ENCODE measurements at places on chromosomes 5 and 9.

- no peaks in the 10 kb centered on the region for H3K4me1 ChIP-seq
- no peaks in the 10 kb centered on the region for H3K36me3 ChIP-seq
- no peak overlapping the region for H3K27ac ChIP-seq
- H3K4me3 ChIP-seq = no peak overlapping the region
- no peak for DNase-seq
Measured at GRCh38 chr9:2645569-2645968, 24.0 kb downstream of the VLDLR start.

DNA sequence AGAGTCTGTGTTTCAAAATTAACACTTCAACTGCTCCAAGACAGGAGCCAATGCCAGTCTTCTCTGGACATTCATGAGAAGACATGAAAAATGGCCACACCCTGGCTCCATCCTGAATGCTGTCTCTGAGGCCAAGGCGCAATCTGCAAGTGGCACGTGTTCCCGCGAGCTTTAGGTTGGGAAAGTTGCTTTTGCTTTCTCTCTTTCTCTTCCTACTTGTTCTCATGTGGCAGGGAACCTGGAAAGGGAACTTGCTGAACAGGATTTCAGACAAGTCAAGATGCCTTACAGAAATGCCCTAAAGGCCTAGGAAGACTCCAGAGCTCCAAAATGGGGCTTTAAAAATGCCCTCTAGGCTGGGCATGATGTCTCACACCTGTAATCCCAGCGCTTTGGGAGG, 91.9 kb upstream of the OTULINL start:
- no peaks in the 10 kb centered on the region for H3K27me3 ChIP-seq
- no peaks in the 10 kb centered on the region for H3K4me1 ChIP-seq
- peaks cover 98% of the 10 kb centered on the region for H3K36me3 ChIP-seq
- H3K4me3 ChIP-seq = no peak overlapping the region
- no peak for DNase-seq
- peak overlapping the region; percentile 40 for H3K27ac ChIP-seq

- peaks cover 56% of the 10 kb centered on the region for H3K4me1 ChIP-seq
- H3K27ac ChIP-seq = no peak overlapping the region
- H3K36me3 ChIP-seq = no peaks in the 10 kb centered on the region
Measured at GRCh38 chr9:97506306-97506705, 4.8 kb downstream of the TMOD1 start.

DNA sequence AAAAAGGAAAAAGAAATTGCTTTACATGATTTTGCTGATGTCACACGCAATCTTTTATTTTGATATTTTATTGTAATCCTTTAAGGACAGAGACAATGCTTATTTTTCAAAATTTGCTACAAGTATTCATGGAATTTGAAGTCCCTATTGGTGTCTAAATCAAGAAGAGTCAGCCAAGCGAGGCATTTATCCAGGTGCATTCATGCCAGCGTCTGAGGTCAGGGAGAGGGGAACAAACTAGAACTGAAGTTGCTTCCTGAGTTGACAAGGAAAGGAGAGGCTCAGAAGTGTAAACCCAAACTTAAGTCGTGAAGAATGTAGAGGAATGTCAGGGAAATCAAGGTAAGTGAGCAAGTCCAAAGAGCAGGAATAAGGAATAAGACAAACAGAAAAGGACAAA, 83.0 kb upstream of the GNAQ start:
- no peak overlapping the region for H3K4me3 ChIP-seq
- H3K27me3 ChIP-seq = no peaks in the 10 kb centered on the region
- DNase-seq = no peak
- H3K4me1 ChIP-seq = no peaks in the 10 kb centered on the region

- H3K4me1 ChIP-seq = no peaks in the 10 kb centered on the region
- H3K36me3 ChIP-seq = no peaks in the 10 kb centered on the region
- no peaks in the 10 kb centered on the region for H3K27me3 ChIP-seq
- DNase-seq = no peak
- no peak overlapping the region for H3K27ac ChIP-seq
Measured at GRCh38 chr5:172548311-172548731, 92.7 kb upstream of the NEURL1B start.

- H3K4me1 ChIP-seq = no peaks in the 10 kb centered on the region
- no peak for DNase-seq
- H3K4me3 ChIP-seq = no peak overlapping the region
- H3K27me3 ChIP-seq = no peaks in the 10 kb centered on the region
Measured at GRCh38 chr9:21902136-21902535, 92.1 kb downstream of the CDKN2A start.

DNA sequence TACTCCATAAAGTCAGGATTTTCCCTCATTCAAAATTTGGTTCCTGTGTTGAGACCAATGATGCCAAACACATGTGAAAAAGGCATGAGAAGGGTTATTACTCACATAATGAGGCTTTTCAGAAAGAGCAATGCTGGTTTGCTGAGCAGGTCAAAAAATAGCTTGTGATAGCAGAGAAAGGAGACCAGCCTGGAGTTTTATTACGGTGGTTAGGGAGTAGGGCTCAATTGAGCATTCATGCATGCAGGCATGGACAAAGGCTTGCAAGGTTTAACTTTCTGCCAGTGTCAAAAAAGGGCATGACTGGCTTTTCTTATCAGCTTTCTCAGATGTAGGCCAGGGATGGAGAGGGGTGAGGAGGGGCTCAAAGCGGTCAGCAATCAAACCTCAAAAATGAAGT, 628.3 kb downstream of the DNAH5 start:
- H3K27me3 ChIP-seq = no peaks in the 10 kb centered on the region
- no peak overlapping the region for H3K27ac ChIP-seq
- DNase-seq = no peak
- no peaks in the 10 kb centered on the region for H3K36me3 ChIP-seq
- no peaks in the 10 kb centered on the region for H3K4me1 ChIP-seq
- H3K4me3 ChIP-seq = no peak overlapping the region

- no peaks in the 10 kb centered on the region for H3K36me3 ChIP-seq
- H3K4me3 ChIP-seq = no peak overlapping the region
- no peaks in the 10 kb centered on the region for H3K27me3 ChIP-seq
- no peak overlapping the region for H3K27ac ChIP-seq
- DNase-seq = no peak
Measured at GRCh38 chr5:60802986-60803385, 41.1 kb downstream of the ELOVL7 start.

- DNase-seq = no peak
- H3K4me3 ChIP-seq = no peak overlapping the region
- H3K4me1 ChIP-seq = no peaks in the 10 kb centered on the region
- no peaks in the 10 kb centered on the region for H3K27me3 ChIP-seq
- H3K27ac ChIP-seq = no peak overlapping the region
Measured at GRCh38 chr9:91783411-91783810, 166.6 kb downstream of the ROR2 start.

DNA sequence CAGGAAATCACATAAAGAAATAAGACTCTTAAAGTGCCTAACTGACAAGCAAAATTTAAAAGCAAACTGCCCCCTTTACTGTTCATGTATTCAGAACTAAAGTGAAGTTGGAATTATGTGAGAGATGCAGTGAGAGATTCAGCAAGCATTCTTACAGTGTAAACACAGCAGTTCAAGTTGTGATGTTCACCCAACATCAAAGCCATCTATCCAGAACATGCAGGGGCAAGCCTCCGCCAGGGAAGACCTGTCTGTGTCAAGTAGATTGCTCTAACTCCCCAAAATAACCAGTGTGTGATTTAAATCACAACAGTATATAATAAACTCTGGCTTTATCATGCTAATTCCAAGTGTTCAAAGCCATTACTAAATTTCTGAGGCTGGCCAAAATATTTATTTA, 233.3 kb downstream of the BNC2 start:
- no peak for DNase-seq
- H3K27ac ChIP-seq = no peak overlapping the region
- no peaks in the 10 kb centered on the region for H3K36me3 ChIP-seq
- H3K4me1 ChIP-seq = peaks cover 11% of the 10 kb centered on the region
- no peak overlapping the region for H3K4me3 ChIP-seq

DNA sequence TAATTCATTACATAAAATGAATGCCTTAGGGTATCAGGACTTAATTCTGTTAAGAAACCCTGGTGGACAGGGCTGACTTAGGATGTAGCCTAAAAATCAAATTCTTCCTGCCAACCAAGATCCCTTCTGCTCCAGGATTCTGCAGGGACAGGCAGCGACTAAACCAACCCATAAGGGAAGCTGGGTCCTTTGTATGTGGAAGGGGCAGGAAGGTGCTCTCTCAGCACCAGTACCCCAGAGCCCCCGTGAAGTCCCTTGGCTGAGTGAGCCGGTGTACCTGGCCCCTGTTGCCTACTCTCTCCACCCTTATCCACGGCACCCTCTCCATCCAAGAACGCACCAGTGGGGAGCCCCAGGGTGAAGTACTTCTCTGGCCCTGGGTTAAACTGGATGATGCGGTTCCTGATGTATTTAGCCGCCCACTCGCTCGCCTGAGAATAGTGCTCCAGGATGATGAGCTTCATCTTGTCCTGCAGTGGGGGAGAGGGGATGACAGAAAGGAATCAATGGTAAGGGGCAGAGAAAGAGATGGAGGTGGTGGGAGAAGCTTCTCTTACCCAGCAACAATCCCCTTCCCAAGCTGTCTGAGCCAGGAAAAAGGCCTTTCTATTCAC, 1.1 kb downstream of the GNPDA1 start:
- H3K4me1 ChIP-seq = peaks cover 38% of the 10 kb centered on the region
- peak overlapping the region; percentile 97 for H3K27ac ChIP-seq
- no peaks in the 10 kb centered on the region for H3K27me3 ChIP-seq
- H3K4me3 ChIP-seq = no peak overlapping the region
- no peaks in the 10 kb centered on the region for H3K36me3 ChIP-seq

DNA sequence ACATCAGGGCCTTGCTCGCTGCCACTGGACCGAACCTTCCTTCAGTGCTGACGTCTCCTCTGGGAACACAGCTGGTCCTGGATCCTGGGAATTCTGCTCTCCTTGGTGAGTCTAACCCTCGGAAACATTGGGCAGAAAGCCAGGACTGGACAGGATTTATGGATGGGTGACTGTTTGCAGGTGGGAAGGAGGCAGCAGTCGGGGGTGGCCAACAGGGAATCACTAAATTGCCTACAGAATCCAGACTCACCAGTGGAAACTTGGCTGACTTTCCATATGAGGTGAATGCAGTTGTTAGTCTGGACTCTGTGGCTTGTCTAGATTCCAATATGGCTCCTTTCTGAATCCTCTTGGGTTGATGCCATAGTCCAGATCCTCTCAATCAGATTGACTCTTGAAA, 203.1 kb downstream of the SAXO1 start:
- peaks cover 9% of the 10 kb centered on the region for H3K4me1 ChIP-seq
- H3K4me3 ChIP-seq = no peak overlapping the region
- no peaks in the 10 kb centered on the region for H3K27me3 ChIP-seq
- DNase-seq = no peak

GRCh38 chr9:98291820-98292219, 36.4 kb upstream of the TBC1D2 start:
- no peaks in the 10 kb centered on the region for H3K36me3 ChIP-seq
- H3K4me3 ChIP-seq = no peak overlapping the region
- no peak for DNase-seq
- no peaks in the 10 kb centered on the region for H3K27me3 ChIP-seq

- H3K36me3 ChIP-seq = no peaks in the 10 kb centered on the region
- no peaks in the 10 kb centered on the region for H3K27me3 ChIP-seq
- H3K4me3 ChIP-seq = no peak overlapping the region
- H3K4me1 ChIP-seq = peaks cover 14% of the 10 kb centered on the region
Measured at GRCh38 chr9:33437205-33437604, 10.2 kb downstream of the AQP3 start.

- peaks cover 6% of the 10 kb centered on the region for H3K36me3 ChIP-seq
- DNase-seq = no peak
- peaks cover 7% of the 10 kb centered on the region for H3K4me1 ChIP-seq
- H3K27me3 ChIP-seq = no peaks in the 10 kb centered on the region
Measured at GRCh38 chr5:72110394-72111013, 3.2 kb downstream of the MAP1B start.

GRCh38 chr9:128713941-128714573, 9.9 kb downstream of the ZDHHC12 start:
- H3K4me1 ChIP-seq = no peaks in the 10 kb centered on the region
- no peaks in the 10 kb centered on the region for H3K27me3 ChIP-seq
- H3K36me3 ChIP-seq = no peaks in the 10 kb centered on the region
- H3K27ac ChIP-seq = no peak overlapping the region
- no peak for DNase-seq

GRCh38 chr5:105952875-105953274, 1717.9 kb downstream of the EFNA5 start:
- no peak overlapping the region for H3K4me3 ChIP-seq
- DNase-seq = no peak
- H3K27ac ChIP-seq = no peak overlapping the region
- no peaks in the 10 kb centered on the region for H3K27me3 ChIP-seq
- H3K4me1 ChIP-seq = no peaks in the 10 kb centered on the region

DNA sequence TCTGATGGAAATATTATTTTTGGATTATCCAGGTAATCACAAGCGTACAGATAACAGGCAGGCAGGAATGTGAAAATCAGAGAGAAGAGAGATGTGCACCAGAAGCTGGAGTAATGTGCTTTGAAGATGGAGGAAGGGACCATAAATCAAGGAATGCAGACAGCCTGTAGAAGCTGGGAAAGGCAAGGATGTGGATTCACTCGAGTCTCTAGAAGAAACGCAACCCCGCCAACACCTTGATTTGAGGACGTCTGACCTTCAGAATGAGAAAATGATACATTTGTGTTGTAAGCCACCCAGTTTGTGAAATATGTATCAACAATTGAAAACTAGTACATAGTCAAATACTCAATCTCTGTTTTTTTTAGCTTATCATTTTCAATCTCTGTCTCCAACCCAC, 207.6 kb upstream of the MPDZ start:
- DNase-seq = no peak
- H3K36me3 ChIP-seq = no peaks in the 10 kb centered on the region
- H3K27me3 ChIP-seq = no peaks in the 10 kb centered on the region
- no peaks in the 10 kb centered on the region for H3K4me1 ChIP-seq
- no peak overlapping the region for H3K4me3 ChIP-seq

DNA sequence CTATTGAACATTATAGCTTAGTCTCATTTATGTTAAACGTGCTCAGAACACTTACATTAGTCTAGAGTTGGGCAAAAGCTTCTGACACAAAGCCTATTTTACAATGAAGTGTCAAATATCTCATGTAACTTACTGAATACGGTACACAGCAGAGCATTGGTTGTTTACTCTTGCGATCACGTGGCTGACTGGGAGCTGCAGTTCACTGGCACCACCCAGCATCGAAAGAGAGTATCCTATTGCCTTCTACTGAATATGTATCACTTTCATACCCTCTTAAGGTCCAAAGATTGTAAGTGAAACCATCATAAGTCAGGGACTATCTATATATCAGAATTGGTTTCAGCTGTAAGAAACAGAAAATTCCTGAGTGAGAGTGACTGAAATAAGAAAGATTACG, 42.6 kb upstream of the OSMR start:
- H3K36me3 ChIP-seq = no peaks in the 10 kb centered on the region
- no peak overlapping the region for H3K4me3 ChIP-seq
- no peak overlapping the region for H3K27ac ChIP-seq
- DNase-seq = no peak
- H3K4me1 ChIP-seq = peaks cover 45% of the 10 kb centered on the region
- H3K27me3 ChIP-seq = no peaks in the 10 kb centered on the region

GRCh38 chr9:120832807-120833206, 9.9 kb downstream of the PSMD5 start:
- no peaks in the 10 kb centered on the region for H3K36me3 ChIP-seq
- H3K27me3 ChIP-seq = no peaks in the 10 kb centered on the region
- no peak for DNase-seq
- no peaks in the 10 kb centered on the region for H3K4me1 ChIP-seq
- H3K4me3 ChIP-seq = no peak overlapping the region

GRCh38 chr9:134325813-134326723, at the start of gene RXRA:
RXRA (plus strand) TSS chr9:134326455; CDS start chr9:134326632, 177 bp downstream.
- H3K36me3 ChIP-seq = no peaks in the 10 kb centered on the region
- peak within 1 kb of the TSS; percentile 80 for H3K4me3 ChIP-seq
- H3K4me1 ChIP-seq = peaks cover 75% of the 10 kb centered on the region
- no peaks in the 10 kb centered on the region for H3K27me3 ChIP-seq
- DNase-seq = peak; percentile 73
- H3K27ac ChIP-seq = peak within 1 kb of the TSS; percentile 99

- no peak overlapping the region for H3K4me3 ChIP-seq
- H3K27me3 ChIP-seq = peaks cover 4% of the 10 kb centered on the region
- DNase-seq = no peak
- no peaks in the 10 kb centered on the region for H3K36me3 ChIP-seq
- peaks cover 7% of the 10 kb centered on the region for H3K4me1 ChIP-seq
- no peak overlapping the region for H3K27ac ChIP-seq
Measured at GRCh38 chr9:122227575-122227900, 1.2 kb downstream of the LHX6 start.

Measured in tibial nerve (tissue), 4 donors.